ENCODE measurements at places on chromosomes 7 and 10.

- DNase-seq = no peak
Measured at GRCh38 chr7:45130910-45131309, 19.4 kb upstream of the TBRG4 start.

DNA sequence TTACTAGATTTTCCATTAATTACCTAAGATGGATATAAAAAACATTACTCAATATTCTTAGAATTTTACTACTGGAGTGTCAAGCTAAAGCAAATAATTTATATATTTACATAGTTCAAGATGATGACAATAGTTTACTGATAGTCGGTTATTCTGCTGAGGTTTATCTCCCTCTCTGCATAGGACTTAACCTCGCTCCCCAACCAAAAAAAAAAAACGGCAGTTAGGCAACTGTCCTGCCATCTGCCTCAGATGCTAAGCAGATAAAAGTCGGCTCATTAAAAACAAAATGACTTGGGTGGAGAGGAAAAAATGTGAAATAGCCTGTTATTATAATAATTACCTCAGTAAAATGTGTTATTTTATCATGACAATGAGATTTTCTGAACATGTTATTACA lies 14.0 kb upstream of the ITGB8 start:
- DNase-seq = no peak

- DNase-seq = no peak
Measured at GRCh38 chr10:75899816-75900390, 468.5 kb downstream of the LRMDA start.

- DNase-seq = no peak
Measured at GRCh38 chr7:25310896-25311295, 82.6 kb upstream of the NPVF start.

- DNase-seq = no peak
Measured at GRCh38 chr10:116101616-116102315, 171.2 kb downstream of the GFRA1 start.

- DNase-seq = no peak
Measured at GRCh38 chr10:90352288-90352687, 505.6 kb downstream of the HTR7 start.

GRCh38 chr7:120916538-120916937 lies 34.0 kb upstream of the ING3 start:
- no peak for DNase-seq

DNA sequence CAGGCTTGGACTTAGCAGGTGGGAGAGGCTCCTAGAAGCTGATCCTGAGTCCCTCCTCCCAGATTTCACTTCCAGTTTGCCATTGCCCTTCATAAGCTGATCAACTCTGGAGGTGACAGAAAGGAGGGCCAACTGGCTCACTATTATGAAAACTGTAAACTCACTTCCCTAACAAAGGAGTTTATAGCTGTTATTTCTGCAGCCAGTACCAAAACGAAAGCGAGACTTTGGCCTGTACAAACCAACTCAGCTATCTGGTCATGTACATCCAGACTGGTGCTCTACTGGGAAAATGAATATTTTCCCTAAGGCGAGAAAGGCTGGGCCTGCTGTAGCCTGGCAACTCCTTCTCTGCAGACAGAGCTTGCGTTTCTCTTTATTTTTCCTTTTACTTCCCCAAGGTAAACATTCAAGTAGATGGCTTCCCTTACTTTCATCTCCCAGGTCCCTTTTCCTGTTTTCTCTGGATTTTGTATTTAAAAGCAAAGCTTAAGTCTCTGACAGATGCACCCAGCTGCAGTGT lies 54.7 kb downstream of the GALNT17 start:
- no peak for DNase-seq

GRCh38 chr7:81301815-81302214 lies 383.0 kb upstream of the SEMA3C start:
- DNase-seq = no peak

DNA sequence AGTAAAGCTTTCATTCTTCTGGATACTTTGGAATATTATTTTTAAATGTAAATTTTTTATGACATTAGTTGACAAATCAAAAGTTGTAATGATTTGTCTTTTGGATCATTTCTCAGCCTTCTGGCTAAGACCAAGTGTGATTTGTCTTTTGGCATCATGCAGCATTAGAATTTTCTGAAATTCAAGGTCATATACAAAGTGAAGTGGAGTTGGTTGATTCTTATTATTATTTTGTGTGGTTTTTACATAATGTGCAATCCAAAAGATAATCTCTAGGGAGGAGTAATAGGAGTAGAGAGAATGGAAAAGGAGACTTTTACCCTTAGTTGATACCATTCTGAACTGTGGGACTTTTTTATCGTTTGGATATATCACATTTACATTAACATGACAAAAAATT lies 24.2 kb upstream of the SEPTIN7 start:
- no peak for DNase-seq

DNA sequence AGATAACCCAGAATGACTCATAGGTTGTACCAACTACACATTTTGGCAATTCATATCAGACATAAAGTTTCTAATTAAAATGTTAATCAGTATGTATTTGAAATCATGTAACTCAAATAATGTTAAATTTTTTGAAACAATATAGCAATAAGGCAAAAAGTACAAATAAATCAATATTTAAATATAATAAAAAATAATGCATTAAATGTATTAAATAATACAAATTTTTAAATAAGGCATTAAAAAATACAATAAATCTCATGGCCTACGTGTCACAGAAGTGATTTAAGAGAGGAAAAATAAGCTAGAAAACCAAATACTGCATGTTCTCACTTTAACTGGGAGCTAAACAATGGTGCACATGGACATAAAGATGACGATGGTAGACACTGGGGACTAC lies 9.1 kb downstream of the PON2 start:
- no peak for DNase-seq

DNA sequence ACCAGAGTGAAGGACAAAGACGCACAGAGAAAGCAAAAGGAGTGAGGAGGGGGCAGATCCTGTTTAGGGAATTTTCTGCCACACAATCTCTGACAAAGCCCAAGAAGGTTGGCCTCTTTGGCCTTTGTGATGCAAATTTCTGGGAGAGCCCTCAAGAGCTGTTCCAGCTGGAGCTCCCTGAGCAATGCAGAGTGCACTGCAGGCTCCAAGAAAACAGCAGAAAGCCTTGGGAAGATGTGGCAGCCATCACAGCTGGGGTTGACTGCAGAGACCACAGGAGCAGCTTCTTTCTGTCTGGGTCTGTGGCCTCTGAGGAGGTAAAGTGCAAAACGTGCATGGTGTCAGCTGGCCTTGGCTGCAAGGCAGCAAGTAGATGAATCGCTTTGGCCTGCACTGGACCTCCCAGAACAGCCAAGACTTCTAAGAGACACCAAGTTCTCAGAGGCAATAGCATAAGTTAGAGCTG lies 200.2 kb downstream of the ELMO1 start:
- DNase-seq = no peak

DNA sequence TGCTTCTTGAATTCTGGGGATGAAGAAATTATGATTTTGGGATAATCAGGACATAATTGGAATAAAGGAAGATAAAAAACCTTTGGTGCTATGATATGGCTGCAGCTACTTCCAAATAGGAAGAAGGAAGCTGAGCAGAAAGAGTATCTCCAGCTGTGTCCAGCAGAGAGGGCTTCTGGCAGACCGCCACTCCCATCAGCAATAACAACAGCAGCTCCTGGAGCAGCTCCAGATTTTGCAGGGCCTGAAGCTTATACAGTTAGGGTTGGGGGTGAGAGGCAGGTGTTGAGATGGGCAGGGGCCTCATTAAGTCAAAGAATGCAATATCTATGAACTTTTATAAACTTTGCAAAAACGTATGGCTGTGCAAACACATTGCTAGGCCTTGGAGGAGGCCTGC lies 62.3 kb downstream of the C10orf120 start:
- DNase-seq = no peak

DNA sequence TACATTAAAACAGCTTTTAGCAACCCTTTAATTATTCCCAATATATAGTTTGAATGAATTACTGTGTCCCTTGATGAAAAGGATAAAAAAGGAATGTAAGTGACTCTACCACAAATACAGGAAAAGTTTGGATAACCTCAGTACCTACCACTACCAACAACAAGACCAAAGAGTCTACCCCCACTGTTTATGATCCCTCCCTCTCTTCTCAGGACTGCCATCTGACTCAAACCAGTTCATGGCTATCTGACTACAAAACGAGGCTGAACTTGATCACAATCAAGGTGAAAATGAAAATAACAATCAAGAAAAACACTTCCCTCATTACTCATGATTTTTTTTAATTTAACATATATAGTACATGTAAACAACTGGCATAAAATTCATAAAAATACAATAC lies 108.7 kb downstream of the DPY19L1 start:
- DNase-seq = no peak

- no peak for DNase-seq
Measured at GRCh38 chr10:5650664-5651387, 15.6 kb downstream of the ASB13 start.

GRCh38 chr10:55065185-55065584 lies 264.2 kb upstream of the PCDH15 start:
- no peak for DNase-seq

DNA sequence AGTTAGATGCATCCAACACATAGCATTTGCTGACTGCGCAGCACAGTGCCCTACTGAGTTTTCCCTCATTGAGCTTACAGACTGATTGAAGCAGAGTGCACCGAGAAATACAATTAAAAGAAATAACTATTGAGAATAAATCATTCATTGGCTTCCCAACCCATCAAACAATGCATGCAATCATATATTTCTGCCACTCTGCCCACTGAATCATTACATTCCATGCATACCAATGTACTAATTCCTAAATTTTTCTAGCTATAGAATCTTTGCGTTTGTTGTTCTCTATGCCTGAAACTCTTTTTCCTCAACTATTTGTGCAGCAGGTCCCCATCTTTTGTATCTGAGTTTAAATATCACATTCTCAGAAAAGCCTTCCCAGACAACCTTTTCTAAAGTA lies 783.8 kb downstream of the SORCS1 start:
- DNase-seq = no peak

DNA sequence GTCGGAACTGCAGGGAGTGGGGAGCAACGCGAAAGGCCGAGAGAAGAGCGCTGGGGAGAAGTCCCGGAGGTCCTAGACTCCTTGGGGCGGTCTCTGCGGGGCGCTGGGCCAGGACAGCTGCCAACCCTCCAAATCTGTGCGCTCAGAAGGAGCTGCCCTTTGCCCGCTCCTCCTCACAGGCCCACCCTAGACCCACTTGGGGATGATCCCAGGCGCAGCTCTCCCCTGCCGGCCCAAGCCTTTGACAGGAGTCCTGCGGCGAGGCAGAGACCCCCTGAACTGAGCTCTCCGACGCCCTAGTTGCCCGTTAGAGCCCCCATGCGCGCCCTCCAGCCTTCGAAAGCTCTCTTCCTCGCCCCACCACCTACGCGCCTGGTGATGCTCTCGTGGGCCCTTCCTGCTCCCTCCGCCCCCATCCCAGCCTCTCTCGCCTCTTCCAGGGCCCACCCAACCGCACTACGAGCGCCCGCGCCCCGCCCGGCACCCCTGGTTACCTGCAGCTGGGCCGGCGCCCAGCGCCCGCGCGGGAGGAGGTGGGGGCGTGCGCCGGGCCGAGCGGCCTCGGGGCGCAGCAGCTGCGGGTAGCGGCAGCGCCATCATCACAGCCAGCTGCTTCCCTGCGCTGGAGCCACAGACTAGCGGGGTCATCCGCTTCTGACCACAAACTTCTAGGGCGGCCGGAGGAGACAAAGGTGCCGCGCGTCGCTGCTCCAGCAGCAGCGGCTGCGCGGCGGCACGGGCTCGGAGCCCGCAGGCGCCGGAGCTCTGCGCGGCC lies 353.4 kb downstream of the DNAJB6 start:
- DNase-seq = no peak

DNA sequence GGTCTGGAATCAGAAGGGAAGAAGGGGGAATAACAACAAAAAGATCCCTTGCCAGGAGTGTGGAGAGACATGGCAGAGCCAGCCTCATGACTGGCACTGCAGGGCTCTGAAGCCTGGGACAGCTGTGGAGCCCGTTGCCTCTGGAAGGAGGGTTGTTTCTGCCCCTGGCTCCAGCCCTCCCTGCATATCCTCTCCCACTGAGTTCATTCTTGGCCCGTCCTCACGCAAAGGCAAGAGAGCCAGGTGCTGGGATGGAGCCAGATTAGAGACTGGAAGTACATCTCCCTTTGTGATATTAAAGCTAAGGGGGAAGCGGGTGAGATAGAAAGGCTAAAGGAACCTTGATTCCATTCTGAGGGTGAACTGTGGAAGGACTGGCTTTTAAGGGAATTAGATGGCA lies 141.5 kb upstream of the NPVF start:
- no peak for DNase-seq

DNA sequence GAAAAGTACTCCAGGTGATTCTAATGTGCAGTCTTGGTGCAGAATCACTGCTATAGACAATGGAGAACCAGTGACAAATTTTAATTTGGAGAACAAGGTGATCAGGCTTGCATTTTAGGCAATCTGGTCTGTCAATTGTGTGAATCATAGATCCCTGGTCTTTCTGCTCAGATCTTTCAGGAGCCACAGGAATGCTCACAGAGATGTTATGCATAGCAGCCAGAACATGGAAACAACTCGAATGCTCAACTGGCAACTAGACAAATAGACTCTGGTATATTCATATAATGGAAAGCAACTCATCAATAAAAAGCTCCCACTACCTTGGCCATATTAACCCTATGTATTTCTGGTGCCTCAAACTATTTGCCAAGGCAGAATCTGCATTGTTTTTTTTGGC lies 209.1 kb downstream of the PHF14 start:
- no peak for DNase-seq

- DNase-seq = no peak
Measured at GRCh38 chr7:70707823-70708243, 424.1 kb upstream of the GALNT17 start.

GRCh38 chr7:111392294-111392693 lies 170.0 kb downstream of the IMMP2L start:
- DNase-seq = no peak

DNA sequence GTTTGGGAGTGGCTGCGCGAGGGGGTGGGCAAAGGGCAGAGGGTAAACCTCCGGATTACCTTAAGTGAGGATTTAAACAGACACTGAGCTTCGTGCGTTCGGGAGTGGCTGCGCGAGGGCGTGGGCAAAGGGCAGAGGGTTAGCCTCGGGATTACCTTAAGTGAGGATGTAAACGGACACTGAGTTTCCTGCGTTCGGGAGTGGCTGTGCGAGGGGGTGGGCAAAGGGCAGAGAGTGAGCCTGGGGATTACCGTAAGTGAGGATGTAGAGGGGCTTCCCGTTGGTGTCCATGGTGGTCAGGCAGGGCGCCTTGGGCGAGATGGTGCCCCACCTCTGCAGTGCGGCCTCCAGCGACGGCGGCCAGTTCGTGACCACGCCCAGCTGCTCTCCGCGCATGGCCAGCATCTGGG lies 275.8 kb downstream of the DIP2C start:
- DNase-seq = no peak

GRCh38 chr7:107917763-107918651 lies 27.0 kb downstream of the DLD start:
- no peak for DNase-seq

DNA sequence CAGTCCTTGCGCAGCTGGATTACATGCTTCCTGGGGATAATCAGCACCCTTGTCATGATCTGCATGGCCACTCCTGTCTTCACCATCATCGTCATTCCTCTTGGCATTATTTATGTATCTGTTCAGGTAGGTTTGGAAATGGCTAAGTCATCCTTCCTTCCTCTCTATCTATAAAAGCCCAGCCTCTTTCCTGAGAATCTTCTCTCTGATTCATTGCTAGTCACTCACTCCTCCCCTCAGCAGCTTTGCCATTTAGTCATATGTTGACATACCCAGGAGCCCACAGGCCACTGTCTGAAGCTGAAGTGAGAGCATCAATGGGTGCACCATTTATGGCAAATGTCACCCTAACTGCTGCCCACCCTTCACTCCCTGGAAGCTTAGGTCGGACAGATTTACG lies 52.0 kb downstream of the ABCC2 start:
- DNase-seq = no peak

Measured in activated CD8-positive, alpha-beta memory T cell treated with anti-CD3 and anti-CD28 coated beads for 1 hour (primary cell).